Suppressor macrophage (primary cell): ENCODE measurements at places on chromosomes 12 and 14.

GRCh38 chr14:40452674-40453073, 1020.4 kb upstream of the FBXO33 start:
- DNase-seq, result no peak

DNA sequence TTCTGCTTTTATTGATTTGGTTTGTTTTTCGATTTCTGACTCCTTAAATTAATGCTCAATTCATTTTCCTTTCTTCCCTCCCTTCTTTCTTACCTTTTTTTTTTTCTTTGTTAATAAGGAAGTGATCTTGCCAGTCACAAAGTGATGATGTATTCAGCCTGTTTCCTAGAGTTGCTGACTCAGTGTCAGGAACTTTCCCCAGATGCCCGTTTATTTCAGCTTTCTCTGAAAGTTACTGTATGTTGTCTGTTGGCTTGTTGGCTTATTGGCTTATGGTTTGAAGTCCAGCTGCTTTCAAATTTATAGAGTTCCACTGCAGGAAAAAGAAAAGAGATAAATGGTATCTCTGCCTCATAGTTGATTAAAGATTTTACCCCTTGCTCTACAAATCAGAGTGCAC, 12.4 kb upstream of the SLC6A15 start:
- no peak for DNase-seq

GRCh38 chr12:122099280-122099749, 20.8 kb downstream of the MLXIP start:
- peak; percentile 26 for DNase-seq

DNA sequence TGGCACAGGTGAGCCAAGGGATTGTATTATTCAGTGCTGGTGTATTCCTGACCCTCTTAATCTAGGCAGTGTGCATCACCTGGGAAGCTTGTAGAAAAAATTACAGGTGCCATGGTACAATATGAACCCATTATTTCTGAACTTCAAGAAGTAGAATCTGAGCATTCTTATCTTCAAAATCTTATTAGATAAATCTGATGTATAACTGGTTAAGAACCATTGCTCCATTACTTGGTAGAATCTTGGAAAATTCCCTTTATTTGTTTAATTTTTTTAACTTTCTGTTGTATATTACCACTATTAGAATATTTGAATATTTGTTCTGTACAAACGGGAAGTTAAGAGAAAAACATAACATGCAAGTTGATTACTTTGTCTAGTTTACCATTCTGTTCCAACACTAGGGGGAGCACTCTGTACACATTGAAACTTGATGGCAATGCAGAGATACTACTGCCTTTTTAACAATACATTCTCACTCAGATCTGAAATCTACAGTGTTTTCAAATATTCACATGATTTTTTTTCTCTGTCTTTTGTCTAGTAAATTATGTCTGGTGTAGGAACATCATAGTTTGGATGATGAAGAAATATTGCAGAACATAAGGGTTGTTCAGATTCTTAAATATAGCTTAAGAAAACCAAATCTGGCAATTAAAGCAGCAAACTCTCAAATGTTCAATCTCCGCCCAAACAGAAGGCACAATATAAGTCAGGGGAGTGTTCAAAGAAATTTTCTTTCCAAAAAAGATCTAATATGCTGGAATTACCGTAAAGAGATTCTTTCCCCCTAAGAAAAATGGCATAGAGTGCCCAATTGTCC, 196.6 kb downstream of the PCNX1 start:
- peak; percentile 86 for DNase-seq

GRCh38 chr12:66692170-66692569, 13.3 kb upstream of the GRIP1 start:
- DNase-seq, result peak; percentile 81

DNA sequence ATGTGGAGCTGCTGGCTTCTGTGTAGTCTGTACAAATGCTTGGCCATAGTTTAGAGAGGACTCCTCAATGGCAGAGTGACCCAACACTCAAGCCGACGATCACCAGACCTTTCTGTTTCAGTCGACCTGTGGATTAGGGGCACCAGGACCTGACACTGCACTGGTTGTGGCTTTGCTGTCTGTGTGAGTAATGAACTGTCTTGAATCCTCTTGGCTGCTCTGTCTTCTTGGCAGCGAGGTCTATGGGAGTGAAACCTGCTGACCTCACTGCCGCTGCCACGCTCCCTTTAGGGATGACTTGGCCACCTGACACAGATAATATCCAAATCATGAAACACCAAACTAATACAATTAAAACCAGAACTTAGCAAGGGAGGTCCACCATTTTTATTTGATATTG, 83.5 kb upstream of the C14orf180 start:
- no peak for DNase-seq

- no peak for DNase-seq
Measured at GRCh38 chr12:29273178-29273843, 107.7 kb downstream of the ERGIC2 start.

DNA sequence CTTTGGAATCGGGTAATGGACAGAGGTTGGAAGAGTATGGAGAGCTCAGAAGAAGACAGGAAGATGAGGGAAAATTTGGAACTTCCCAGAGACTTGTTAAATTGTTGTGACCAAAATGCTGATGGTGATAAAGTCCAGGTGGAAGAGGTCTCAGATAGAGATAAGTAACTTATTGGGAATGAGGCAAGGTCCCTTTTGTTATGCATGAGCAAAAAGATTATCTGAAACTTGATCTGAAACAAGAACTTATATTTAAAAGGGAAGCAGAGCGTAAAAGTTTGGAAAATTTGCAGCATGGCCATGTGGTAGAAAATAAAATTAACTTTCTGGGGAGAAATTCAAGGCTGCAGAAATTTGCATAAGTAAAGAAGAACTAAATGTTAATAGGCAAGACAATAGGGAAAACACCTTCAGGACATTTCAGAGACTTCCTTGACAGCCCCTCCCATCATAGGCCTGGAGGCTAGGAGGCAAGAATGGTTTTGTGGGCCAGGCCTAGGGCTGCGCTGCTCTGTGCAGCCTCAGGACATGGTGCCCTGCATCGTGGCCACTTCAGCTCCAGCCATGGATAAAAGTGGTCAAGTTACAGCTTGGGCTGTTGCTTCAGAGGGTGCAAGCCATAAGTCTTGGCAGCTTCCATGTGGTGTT, 425.7 kb upstream of the PRICKLE1 start:
- DNase-seq, result no peak

DNA sequence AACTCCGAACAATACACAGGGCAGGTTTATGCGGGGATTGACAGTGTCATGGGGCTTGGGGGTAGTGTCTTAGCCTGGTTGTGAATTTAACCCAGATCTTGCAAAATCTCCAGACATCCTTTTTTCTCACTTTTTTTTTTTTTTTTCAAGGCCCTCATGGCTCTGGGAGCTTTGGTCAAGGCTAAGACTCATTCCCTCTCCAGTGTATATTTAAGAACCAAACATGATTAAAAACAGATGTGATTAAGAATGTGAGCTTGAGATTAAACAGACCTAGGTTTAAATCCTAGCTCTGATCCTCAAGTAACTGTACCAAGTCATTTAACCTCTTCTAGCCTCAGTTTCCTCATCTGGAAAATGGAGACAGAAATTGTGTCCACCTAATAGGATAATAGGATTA, 151.7 kb upstream of the FUT8 start:
- DNase-seq, result no peak

- no peak for DNase-seq
Measured at GRCh38 chr14:88868558-88869159, 44.2 kb downstream of the TTC8 start.

DNA sequence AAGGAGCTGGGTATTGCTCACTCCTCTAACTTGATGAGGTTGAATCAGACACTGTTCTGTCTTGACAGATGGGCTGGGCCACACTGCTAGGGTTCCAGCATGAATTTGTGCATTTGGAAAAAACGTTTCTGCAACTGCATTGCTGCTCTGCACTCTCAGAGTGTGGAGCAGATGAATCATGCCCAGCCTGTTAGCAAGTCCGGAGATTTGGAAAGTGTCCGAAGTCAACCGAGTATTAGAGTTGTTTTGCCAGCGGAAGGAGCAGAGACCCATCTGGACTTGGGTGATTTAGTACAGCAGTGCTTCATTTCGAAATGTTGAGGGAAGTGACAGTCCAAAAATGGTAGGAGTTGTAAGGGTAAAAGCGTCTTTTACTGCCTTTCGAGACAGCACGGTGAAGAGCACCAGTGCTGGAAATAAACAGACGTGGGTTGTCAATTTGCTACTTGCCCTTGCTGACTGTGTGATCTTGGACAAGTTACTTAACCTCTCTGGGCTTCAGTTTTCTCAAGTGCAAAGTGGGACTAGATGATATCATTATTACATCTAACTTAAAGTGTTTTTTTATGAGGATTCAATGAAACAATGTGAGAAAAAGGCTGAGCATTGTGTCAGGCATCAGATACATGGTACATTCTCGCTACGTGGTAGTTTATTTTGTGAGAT, 139.5 kb downstream of the CHST11 start:
- DNase-seq, result peak; percentile 52

- peak; percentile 75 for DNase-seq
Measured at GRCh38 chr14:35155962-35156361, 33.6 kb downstream of the PRORP start.

DNA sequence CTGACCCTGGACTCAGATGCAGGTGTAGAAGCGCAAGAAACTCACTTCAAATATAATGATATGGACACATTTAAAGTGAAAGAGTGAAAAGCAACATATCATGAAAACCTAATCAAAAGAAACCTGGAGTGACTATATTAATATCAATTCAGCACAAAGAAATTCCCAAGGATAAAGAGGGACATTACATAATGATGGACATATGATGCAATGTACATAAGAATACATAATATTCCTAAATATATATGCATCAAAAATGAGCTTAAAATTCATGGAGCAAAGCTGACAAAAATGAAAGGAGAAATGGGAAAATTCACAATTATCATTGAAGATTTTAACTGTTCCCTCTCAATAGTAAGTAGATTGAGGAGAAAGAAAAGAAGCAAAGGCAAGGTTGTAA, 24.6 kb downstream of the PTPRR start:
- DNase-seq, result no peak

- DNase-seq, result no peak
Measured at GRCh38 chr14:104266631-104267575, 128.5 kb downstream of the KIF26A start.

- DNase-seq, result peak; percentile 88
Measured at GRCh38 chr12:52867642-52868041, 18.8 kb upstream of the KRT78 start.

DNA sequence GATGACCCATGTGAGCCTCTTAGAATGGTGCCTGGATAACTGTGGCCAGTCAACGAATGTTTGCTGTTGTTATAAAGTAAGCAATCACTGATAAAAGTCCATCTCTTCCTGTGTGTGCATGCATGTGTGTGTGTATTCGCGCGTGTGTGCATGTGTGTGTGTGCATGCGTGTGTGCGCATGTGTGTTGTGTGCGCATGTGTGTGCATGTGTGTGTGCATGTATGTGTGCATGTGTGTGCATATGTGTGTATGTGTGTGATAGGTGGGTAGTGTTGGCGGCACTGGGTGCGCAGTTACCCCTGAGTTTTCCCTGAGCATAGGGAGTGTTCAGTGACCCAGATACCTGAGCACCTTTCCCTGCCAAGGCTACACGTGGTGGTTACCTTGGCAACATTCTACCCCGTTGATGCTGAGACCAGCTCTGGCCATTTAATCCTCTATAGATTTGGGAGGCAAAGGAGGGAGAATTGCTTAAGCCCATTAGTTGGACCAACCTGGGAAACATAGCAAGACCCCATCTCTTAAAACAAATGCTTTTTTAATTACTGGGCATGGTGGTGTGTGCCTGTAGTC, 137.8 kb downstream of the SLC15A4 start:
- no peak for DNase-seq

- DNase-seq, result no peak
Measured at GRCh38 chr12:22702690-22703089, 77.7 kb downstream of the ETNK1 start.

DNA sequence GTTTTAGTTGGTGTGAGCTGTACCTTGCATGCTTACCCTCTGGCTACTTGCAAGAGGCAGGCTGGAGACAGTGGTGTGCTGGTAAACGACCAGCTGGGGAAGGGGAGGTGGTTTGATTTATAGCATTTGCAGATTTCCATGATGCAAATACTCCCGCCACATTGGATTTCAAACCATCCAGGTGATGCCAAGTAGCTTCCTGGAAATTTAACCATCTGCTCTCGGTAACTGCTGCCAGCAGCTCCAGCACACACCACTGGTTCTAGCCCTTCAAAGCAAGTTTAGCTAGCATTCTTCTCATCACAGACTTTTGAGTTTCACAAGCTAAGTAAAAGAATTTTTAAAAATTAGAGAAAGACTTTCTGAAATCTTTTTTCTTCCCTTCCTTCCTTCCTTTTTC, 104.5 kb upstream of the AMIGO2 start:
- no peak for DNase-seq

DNA sequence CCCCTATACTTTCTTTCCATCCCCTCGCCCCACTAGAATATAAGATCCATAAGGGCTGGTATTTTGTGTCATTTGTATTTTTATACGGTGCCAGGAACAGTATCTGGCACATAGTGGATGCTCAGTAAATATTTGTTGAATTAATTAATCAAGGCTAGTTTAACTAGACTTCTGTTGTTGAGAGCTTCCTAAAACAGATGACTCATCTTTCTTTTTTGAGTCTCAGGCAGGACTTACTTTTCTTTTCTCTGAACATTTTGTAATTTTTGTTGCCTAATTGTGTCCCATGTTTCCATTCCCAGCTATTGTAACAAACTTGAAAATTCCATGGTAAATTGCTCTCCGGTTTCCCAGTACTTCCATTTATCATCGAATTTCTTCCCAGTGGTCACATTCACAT, 16.7 kb downstream of the STK38L start:
- DNase-seq, result peak; percentile 26

- no peak for DNase-seq
Measured at GRCh38 chr12:10716704-10717315, 6.3 kb downstream of the YBX3 start.

DNA sequence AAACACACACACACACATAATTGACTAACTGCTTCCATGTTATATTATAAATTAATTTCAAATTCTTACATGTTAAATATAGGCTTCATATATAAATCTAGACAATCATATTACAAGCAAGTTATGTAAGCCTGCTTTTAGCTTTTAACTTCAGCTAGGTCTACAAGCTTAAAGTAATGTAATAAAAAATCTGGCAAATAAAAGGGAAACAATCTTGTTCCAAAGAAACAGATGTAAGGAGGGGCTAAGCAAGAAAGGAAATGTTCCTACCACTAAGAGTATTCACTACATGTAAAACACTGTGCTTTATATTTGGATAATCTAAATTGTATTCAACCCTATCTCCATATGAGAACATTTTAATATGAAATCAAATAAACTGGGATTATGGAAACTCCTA, 110.4 kb downstream of the SLC6A15 start:
- DNase-seq, result no peak

GRCh38 chr14:62759796-62760195, 285.5 kb downstream of the KCNH5 start:
- DNase-seq, result no peak

GRCh38 chr12:107590413-107590812, 95.2 kb upstream of the PWP1 start:
- DNase-seq, result peak; percentile 61

- DNase-seq, result peak; percentile 54
Measured at GRCh38 chr12:913919-914698, 35.4 kb downstream of the RAD52 start.

- no peak for DNase-seq
Measured at GRCh38 chr14:29865299-29865698, 62.3 kb downstream of the PRKD1 start.

GRCh38 chr12:95625012-95625411, 73.7 kb upstream of the USP44 start:
- no peak for DNase-seq
